ENCODE measurements at places on chromosomes 11 and 22. TPM values are rescaled to one million over a fixed set of nuclear protein-coding genes. Genes with fewer than 3 reads are reported as not detected.

The HTR3B gene
- not detected for total RNA-seq

DNA sequence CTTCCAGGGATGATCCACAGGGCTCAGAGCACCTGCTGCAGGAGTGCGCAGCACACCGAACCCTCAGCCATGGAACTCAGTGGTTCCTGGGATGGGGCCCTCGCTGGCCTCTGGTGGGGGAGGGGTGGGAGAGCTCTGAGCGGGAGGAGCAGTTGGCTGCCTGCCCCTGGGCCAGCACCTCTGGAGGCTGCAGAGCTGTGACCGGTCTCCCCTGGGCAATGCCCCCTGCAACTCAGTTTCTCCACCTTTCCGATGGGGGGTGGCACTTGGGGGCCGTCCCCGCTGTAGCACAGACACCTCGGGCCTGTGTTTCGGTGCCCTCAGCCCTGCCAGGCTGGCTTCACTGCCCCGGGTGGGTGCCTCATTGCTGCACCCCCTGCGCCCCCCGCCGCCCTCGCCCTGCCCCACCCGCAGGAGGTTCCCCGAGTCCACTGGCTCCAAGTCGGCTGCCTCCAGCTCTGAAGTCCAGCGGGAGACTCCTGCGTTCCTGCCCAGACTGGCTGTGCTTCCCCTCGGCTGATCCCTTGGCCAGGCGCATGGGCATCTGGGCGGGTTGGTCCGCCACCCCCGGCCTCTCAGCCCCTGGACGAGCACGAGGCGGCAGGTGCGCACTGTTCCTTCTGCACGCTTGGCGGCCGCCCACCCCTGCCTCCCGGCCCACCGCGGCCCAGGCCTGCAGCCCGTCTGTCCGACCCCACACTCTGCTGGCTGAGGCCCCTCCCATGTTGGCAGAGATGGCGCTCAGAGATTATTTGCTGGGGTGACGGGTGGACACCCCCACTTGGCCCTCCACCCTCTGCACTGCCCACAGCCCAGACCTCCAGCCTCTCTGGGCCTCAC, 1.8 kb downstream of the MUC6 start:
- no peak for DNase-seq

GRCh38 chr11:61452825-61453224, 22.9 kb downstream of the SDHAF2 start:
- DNase-seq, result no peak

The TTC36 gene
- total RNA-seq, result not detected

DNA sequence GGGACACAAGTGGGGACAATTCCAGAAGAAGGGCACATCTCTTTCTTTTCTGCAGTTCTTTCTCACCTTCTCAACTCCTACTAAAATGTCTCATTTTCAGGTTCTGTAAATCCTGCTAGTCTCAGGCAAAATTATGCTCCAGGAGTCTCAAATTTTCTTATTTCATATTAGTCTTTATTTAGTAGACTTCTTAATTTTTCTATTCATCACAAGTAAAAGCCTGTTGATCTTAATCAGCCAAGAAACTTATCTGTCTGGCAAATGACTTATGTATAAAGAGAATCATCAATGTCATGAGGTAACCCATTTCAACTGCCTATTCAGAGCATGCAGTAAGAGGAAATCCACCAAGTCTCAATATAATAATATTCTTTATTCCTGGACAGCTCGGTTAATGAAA, at the start of gene MS4A2:
Gene MS4A2, plus strand, starts transcription at position 301 of the 400 bp plus-strand sequence. CDS start 102 bp downstream, outside the sequence.
- no peak for DNase-seq

DNA sequence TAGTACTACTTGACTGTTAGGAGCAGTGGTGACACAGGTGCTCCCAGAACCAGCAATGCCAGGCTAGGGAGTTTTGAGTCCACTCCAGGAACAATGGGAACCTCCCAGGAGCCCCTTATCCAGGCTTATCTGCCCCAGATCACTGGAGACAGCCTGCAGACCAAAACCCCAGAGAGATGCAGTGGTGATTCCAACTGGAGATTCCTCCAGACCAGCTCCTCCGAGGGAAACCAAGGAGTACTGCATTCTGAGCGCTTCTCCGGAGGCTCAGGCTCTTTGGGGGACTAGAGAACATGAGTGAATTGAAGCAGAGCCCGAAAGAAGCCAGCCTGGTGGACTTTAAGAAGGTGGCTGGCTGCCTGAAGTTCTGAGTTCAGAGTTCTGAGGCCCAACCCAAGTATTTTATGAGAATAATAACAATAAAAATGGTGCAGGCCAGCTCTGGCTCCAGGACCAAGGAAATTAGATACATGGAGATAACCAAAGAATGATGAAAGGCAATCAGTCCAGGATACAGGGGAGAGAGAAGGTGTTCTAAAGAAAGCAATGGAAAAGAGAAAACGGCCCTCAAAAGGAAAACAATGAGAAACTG, 1.3 kb upstream of the TMEM25 start:
- no peak for DNase-seq

GRCh38 chr11:68340003-68340767, 27.8 kb downstream of the LRP5 start:
- no peak for DNase-seq

- DNase-seq, result peak; percentile 76
Observed at GRCh38 chr11:133934599-133935550, 21.9 kb downstream of the IGSF9B start.

DNA sequence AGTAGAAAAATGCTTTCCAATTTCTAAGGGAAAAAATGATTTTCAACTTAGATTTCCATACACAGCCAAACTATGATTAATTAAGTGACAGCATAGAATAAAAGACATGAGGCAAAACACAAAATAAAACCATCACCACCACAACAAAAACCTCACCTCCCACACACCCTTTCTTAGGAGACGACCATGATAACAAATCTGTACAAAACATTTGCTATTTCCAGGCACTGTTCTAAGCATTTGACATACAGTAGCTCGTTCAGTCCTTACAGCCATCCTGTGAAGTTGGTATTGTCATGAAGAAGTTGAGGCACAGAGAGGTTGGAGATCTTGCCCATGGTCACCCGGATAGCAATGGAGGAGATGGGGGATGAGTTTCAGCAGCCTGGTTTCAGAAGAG, 8.7 kb downstream of the SPI1 start:
- DNase-seq, result no peak

The SAA1 gene
- total RNA-seq, result not detected

DNA sequence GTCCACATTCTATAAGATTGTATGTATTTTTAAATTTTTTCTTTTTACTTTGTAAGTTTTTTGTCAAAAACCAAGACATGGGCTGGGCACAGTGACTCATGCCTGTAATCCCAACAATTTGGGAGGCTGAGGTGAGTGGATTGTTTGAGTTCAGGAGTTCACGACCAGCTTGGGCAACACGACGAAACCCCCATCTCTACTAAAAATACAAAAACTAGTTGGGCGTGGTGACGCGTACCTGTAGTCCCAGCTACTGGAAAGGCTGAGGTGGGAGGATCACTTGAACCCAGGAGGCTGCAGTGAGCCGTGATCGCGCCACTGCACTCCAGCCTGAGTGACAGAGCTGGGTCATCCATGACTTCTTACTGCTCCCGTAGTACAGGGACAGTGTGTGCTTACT, 84.8 kb upstream of the PRDM11 start:
- no peak for DNase-seq

All from fibroblast of the aortic adventitia (primary cell).